ENCODE measurements at places on chromosomes 2 and 18.
A peak's percentile ranks its signal among the peaks of the same experiment; 100 is the strongest.

DNA sequence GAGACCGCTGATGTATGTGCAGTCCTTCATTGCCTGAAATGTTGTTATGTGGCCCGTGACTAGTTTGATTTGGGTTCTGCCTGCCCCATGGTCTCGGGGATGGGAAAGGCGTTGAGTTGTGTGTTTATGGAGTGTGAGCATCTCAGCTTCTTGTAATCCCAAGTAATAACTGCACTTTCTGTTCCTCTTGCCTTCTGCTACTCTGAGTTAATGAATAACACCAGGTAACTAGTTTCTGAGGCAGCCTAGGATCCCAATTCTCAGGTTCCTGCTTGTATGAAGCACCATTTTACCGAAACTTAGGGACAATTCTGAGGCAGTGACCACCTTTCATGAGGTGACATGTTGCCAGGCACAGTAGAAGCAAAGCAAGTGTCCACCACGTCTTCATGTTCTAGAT, 170.0 kb downstream of the ALK start:
- no peak for DNase-seq

DNA sequence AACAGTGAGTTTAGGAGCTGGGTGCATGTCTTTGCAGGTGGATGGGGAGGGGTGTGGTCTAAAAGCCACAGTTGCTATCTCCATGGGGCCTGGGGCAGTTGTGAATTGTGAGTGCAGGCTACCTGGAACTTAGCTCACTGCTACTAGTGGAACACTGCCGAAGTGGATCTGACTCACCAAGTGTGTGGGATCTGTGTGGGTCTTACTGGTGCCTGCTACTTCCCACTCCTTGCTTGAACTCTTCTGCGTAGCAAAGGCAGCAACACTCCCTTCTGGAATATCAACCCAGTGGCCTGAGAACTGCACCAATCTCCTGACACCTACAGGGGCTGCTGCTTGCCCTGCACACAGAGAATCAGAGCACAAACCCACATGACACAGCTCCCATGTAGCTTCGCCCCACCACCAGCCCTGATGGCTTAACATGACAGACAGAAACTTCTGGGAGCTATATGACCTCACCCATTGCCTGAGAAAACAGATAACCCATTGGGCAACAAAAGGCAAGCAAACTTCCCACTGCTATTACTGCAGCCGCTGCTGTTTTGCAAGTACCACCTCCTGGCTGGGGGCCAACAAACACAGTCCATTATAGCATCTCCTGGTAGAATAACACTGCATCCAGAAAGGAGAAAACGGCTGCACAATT, 455.1 kb upstream of the DDX18 start:
- DNase-seq, result no peak

- no peak for DNase-seq
Observed at GRCh38 chr2:83674050-83674449, 785.0 kb downstream of the SUCLG1 start.

DNA sequence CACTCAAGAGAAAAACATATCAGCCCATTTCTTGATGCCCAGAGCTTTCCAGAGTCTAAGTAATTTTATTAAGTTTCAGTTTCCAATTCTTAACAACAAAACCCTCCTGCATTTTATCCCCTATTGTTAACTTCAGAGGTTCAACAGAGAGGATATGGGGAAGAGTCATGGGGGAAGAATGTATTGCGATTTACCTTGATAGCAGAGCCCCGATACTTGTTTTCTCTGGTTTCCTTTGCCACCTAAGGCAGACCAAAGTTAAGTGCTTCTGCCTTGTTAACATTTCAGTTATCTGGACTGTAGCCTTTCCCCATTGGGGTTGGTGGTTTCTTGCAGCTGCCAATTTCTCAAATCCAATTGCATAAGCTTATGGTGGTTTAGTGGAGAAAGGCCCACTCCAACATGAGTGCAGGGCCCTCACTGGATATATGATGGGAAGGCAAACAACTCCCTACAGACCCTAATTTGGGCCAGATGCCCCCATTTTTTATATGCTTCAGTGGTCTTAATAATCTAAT, 82.0 kb upstream of the ITGB6 start:
- no peak for DNase-seq

GRCh38 chr2:60868589-60869273, 12.6 kb upstream of the REL start:
- DNase-seq, result no peak

DNA sequence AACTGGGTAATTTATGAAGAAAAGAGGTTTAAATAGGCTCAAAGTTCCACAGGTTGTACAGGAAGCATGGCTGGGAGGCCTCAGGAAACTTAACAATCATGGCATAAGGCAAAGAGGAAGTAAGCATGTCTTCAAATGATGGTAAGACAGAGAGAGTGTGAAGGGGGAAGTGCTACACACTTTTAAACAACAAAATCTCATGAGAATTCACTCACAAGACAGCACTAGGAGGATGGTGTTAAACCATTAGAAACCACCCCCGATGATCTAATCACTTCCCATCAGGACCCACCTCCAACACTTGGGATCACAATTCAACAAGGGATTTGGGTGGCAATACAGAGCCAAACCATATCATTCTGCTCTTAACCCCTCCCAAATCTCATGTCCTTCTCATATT, 34.9 kb downstream of the CFAP210 start:
- DNase-seq, result no peak

DNA sequence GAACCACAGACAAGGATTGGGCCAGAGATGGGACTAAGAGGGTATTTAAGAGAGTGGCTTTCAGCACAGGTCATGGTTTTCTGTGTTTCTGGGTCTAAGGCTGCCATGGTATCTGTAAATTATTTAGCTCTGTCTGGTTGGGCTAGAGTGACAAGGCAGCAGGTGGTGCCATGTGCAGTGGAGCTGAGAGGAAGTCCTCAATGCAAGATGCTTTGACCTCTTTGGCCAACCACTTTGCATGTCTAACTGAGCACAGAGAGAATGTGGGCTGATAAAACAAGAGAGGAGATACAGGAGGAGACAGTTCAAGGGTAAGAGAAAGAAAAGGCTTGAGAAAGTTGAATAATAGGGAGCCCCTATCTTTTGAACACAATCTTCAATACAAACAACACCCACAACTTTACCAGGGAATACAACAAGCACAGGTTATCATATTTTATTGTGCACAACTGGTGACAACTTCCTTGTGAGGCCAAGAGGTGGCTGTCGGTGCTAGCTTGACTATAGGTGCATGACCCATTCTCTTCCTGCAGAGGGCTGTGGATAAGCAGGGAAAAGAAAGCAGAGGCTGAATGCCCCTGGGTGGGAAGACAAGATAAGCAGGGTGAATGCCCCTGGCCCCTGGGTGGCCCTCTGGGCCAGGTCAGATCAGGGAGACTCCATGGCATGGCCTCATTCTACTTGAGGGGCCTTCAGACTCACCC, 12.3 kb downstream of the FLACC1 start:
- DNase-seq, result no peak

GRCh38 chr2:29528891-29529520, 392.4 kb downstream of the ALK start:
- DNase-seq, result peak; percentile 55

- DNase-seq, result no peak
Observed at GRCh38 chr2:39730276-39730675, 48.8 kb downstream of the THUMPD2 start.

DNA sequence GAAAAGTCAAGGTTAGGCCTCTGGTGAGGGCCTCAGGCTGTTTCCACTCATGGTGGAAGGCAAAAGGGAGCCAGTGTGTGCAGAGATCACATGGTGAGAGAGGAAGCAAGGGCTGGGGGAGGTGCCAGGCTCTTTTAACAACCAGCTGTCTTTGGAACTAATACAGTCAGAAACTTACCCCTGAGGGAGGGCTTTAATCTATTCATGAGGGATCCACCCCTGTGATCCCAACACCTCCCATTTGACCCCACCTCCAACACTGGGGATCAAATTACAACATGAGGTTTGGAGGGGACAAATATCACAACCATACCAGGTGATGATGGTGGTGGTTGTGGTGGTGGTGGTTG, 10.9 kb downstream of the POLI start:
- DNase-seq, result no peak

DNA sequence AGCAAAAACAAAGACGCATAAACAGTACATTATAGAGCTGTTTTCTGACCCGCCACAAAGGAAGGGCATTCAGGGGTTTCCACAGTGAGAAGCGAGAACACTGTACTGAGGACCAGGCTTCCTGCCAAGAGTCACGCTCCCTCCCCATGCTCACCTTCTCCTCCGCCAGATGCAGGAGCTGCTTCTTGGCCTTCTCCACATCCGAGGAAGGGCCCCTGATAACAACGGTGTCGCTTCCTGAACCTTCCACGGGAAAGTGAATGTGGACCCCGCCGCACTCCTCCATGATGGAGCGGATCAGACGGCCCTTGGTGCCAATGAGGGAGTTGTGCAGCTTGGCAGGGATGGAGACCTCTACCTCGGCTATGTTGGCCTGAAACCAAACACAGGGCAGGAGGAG, 53.8 kb downstream of the ANO7 start:
- DNase-seq, result no peak

- no peak for DNase-seq
Observed at GRCh38 chr18:48140731-48141130, 210.3 kb upstream of the SMAD2 start.

DNA sequence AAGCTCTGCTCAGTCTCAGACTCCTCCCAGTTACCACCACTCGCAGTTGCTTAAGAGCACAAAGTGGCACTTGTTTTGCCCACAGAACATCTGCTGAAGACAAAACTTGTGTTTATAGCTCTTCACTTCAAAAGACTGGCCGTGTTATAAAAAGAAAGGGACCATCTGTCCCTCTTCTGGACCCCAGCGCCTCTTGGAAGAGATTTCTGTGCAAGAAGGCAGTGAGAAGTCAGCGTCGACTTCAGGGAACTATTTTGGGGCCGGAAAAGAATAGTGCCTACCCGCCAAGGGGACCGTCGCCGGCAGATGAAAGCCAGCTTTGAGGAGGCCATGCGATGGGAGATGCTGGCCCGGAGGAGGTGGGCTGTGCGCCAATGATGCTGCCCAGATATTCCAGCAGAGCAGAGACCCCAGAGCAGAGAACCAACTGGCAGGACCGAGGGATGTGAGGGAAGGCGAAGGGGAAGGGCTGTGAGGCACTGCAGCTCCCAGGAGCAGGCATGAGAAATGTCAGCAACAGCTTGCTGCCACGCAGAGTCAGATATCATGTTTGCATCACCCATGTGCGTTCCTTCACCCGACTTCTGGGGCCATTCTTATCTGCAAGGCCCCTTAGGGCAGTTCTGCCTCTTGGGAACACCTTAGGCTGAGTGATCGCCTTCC, 270.9 kb downstream of the ATAD2B start:
- no peak for DNase-seq

DNA sequence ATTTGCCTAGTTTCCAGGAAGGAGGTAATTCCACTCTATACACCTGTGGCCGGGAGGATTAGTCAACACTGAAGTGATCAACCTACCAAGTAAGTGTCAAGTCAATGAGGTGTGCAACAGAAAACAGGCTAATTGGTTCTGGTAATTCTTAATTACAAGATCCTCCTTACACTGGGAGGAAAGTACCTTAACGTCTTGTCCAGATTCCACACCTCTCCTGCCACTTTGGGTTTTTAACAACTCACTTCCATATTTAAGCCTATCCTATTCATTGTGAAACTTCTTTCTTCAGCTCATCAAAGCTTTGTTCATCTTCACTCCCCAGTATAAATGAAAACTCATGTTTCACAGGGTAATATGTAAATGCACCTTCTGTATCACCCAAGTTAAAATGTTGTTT, 22.0 kb upstream of the MAP4K4 start:
- DNase-seq, result no peak

GRCh38 chr2:188787658-188788240, 186.4 kb upstream of the COL3A1 start:
- no peak for DNase-seq

DNA sequence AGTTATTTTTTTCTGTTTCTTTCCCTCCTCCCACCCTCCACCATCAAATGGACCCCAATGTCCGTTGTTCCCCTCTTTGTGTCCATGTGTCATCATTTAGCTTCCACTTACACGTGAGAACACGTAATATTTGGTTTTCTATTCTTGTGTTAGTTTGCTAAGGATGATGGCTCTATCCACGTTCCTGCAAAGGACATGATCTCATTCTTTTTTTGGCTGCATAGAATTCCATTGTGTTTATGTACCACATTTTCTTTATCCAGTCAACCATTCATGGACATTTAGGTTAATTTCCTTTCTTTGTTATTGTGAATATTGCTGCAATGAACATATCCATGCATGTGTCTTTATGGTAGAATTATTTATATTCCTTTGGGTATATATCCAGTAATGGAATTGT, 91.3 kb upstream of the TNP1 start:
- no peak for DNase-seq

GRCh38 chr2:222693837-222694236, 22.4 kb downstream of the MOGAT1 start:
- DNase-seq, result no peak

- DNase-seq, result no peak
Observed at GRCh38 chr18:3597409-3598357, 147.7 kb downstream of the TGIF1 start.

GRCh38 chr2:205323929-205324328, 358.4 kb upstream of the NRP2 start:
- DNase-seq, result no peak

DNA sequence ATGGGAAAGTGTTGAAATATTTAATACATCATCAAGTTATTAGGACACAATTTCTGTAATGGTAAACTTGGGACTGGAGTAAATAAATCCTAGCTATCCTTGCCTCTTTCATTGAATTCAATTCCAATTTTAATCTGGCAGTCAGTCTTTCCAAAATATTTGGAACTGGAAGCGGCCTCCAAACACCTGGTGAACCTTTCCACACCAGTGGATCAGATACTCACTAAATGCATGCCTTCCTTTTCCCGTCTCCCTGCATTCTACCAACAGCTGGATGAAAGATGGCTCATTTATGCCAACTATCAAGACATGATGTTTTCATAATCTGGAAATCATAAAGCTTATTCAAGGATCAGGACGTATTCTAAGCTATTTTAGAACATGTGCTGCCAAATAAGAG, 488.2 kb upstream of the SPHKAP start:
- no peak for DNase-seq

DNA sequence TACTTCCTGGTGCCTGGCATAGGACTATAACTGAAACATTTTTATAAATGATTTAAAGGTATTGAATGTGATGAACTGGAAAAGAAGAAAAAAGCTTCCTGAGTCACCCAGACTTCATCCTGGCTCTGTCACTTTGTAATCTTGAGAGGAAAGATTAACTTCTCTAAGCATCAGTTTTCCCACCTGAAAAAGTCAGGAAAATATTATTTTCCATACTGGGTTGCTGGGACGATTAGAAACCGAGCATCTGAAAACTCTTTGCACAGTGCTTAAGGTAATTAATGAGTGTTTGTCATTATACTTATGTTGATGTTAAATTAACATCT, 71.8 kb downstream of the FMNL2 start:
- no peak for DNase-seq
